ENCODE measurements at places on chromosomes 7 and 10. TPM values are rescaled to one million over a fixed set of nuclear protein-coding genes. Genes with fewer than 3 reads are reported as not detected.

The NUTM2A gene
- 0.39 TPM for total RNA-seq

- DNase-seq: no peak
Measured at GRCh38 chr7:68014031-68014736, 1017.6 kb downstream of the TYW1 start.

GRCh38 chr7:131071786-131072504 lies 255.7 kb upstream of the MKLN1 start:
- DNase-seq: peak; percentile 22

DNA sequence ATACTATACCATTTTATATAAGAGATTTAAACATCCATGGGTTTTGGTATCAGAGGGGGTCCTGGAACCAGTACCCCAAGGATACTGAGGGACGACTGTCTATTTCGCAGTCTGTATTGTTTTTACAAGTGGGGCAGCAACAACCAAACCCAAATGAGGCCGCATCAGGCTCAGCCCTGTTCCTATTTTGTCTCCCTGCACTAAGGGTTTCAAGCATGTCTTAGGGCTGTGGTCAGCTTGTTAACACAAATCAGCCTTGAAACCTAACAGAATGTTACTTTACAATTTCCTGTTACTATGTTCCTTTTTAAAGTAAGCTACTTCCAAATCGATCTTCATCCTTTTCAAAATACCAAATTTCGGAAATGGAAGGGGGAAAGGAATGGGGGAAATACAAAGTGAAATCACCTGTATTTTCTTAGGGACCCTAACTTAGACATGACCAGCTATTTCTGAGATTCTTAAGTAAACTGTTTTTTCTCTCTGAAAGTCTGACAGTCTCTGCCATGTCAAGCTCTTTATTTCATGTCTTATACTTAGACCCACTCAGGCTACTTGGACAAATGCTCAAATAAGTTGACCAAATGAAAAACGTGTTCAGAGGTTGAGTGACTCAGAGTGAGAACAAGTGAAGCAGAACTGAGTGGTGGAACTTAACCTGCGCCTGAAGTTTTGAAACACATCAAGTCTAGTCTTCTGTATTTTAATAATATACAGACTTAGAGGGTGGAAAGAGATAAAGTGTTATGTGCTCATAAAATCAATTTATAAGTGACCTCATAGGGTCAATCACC lies 75.8 kb downstream of the C1GALT1 start:
- no peak for DNase-seq

GRCh38 chr10:78179886-78180705 lies 146.4 kb downstream of the RPS24 start:
- no peak for DNase-seq

GRCh38 chr7:12731214-12731656 lies 43.8 kb downstream of the ARL4A start:
- DNase-seq: peak; percentile 8

Data from activated CD4-positive, alpha-beta T cell treated with anti-CD3 and anti-CD28 coated beads for 36 hours (primary cell).